ENCODE measurements at places on chromosomes 2 and 18.

- DNase-seq: no peak
Measured at GRCh38 chr2:150752229-150752628, 264.8 kb upstream of the RND3 start.

DNA sequence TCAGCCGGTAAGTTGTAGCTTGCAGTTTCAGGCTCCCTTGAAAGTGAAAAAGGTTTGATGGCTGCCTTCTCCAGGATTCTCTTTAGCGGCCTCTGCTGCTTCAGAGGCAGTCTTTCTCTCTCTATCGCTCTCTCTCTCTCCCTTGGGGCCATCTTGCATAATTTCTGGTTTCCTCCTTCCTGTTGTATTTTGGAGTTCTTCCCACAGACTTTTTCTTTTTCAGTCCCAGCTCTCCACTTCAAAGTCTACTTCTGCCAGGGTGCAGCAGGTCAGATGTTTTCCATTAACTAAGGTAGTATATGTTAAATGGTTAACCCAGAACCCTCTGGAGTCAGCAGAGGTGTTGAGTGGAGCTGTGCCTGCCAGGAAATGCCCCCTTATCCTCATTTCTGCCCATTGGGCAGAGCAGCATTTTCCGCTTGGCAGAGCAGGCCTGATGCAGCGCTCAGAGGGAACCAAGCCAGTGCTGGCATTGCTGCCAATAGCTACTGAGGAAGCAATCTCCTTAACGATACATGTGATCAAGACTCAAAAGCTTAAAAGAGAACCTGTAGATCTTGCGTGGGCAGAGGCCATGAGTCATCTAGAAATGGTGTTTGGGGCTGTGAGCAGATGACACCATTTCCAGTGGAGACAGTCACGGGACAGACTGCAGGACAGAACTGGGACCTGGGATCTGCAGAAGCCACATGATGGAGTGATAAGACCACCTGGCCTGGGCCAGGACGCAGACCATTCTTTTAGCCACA, 20.8 kb downstream of the DBI start:
- DNase-seq: no peak

DNA sequence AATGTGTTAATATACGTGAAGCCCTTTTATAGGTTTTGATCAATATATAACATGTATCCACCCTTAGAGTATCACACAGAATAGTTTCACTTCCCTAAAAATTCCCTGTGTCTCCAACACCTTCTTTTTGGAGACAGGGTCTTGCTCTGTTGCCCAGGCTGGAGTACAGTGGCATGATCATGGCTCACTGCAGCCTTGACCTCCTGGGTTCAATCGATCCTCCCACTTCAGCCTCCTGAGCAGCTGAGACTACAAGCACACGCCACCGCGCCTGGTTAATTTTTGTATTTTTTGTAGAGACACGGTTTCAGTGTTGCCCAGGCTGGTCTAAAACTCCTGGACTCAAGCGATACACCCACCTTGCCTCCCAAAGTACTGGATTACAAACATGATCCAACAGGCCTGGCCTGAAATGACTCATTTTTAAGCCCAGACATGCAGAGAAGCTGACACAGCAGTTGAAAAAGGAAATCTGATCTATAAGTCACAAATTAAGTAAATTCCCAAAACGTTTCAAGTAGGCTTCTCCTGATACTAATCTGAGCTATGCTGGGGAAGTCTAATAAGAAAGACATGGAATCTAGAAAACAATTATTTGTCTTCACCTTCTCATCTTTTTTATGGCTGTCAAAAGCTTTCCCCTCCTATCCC, 2.9 kb downstream of the DUSP11 start:
- DNase-seq: no peak

GRCh38 chr2:16168506-16169264, 228.3 kb downstream of the MYCN start:
- DNase-seq: peak; percentile 92

DNA sequence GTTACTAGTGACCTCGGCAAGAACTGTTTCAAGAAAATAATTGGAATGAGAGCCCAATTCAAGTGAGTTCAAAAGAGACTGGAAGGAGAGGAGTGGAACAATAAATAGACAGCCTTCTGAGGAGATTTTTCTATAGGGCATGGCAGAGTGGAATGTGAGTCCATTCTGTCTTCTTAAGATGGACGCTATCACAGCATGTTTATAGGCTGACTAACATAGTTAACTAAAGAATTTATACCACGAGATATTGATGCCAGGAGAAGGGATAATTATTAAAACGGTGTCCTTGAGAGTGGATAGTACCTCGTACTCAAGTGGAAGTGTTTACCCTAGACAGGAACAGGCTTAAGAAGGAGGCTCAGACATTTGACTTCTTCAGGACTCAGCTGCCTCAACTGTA, 143.5 kb upstream of the RBBP8 start:
- DNase-seq: no peak

GRCh38 chr2:128594651-128594910, 275.9 kb upstream of the HS6ST1 start:
- no peak for DNase-seq

- DNase-seq: no peak
Measured at GRCh38 chr2:173397539-173397938, 42.9 kb downstream of the CDCA7 start.

DNA sequence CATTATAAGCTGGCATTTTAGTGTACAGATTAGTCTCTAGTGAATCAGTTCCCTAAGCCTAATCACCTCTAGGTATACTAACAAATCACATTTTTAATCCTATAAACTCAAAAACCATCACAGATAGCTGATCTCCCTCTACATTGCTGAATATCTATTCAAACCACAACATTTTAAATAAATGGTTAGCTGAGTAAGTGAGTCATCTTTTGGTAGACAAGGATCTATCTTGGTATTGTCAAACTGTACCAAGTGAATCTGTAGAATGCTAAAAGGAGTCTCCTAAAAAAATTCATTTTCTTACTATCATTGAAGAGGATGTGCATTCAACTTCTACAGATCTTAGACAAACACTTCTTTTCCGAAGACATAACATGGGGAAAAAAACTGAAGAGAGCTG, 40.7 kb downstream of the INO80D start:
- no peak for DNase-seq
